Stimulated activated CD8-positive, alpha-beta memory T cell treated with anti-CD3 and anti-CD28 coated beads, Interleukin-4, amount 100 ng/mL, for 1 hour (primary cell): ENCODE measurements at places on chromosomes 1 and 21.

GRCh38 chr1:48602349-48602748, 130.3 kb upstream of the SPATA6 start:
- no peak for DNase-seq

DNA sequence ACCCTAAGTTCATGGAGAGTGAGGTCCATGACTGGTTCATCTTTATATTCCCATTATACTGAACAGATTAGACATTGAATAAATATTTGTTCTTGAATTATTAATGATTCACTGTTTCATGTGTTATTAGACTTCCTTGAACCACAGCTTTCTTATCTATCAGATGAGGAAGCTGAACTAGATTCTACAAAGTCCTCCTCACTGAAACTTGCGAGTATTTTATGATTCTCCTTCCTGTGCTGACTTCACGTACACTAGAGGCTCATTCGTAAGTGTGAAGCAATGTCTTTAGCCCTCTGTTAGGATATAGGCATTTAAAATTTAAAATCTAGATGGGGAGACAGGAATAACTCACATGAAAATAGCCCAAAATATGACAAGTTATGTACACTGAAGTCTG, 95.6 kb upstream of the IRF2BP2 start:
- no peak for DNase-seq

DNA sequence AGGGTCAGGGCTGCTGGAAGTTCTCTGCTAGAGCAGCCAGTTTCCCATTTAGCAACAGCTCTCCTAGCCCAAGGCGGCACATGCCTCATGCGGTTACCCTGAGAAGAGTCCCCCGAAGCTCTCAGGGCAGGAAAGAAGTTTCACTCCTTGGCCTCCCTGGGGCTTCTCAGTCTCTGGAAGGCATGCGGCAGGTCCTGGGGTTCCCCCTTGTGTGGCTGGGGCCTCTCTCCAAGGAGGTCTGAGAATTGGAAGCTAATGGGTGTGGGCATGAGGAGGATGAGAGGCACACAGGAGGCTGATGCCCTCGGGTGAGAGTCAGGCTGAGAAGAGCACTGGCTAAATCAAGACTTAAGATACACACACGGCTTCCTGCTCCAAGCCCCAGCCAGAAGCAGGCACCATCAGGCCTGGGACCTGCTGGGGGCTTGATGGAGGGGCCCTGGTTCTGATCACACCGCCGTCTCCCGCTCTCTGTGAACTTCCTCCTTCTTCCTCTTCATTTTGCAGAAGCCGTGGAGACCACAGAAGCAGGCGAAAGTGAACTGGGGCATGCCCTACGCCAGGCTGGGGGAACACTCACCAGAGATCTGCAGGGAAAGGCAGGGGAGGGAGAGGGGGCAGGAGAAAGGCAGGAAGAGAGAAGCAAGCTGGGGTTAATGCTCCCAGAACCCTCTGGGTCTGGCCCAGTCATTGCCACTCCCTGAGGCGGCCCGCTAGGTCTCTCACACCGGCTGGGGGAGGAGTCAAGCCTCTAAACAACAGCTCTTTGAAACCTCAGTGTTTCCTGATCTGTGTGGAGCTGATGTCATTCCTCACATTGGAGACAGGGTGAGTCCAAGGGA, 15.1 kb downstream of the BLACAT1 start:
- DNase-seq, result peak; percentile 32

GRCh38 chr1:43536196-43536863, 5.6 kb downstream of the PTPRF start:
- no peak for DNase-seq

DNA sequence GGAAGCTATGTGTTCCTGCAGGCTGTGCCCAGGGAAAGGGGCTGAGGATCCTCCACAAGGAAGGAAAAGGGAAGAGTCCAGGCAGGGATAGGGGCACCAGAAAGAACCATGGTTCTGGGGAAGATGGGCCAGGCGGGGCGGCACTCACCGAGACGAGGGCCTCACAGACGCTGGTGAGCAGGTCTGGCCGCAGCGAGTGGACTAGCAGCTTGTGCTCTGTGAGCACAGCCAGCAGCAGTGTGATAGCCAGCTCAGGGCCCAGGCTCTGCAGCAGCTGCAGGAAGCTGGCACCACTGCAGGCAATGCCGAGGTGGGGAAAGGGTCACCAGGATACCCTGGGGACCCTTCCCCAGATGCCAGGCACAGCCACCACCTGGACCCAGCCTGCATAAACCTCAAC, 5.8 kb downstream of the DENND4B start:
- no peak for DNase-seq

GRCh38 chr21:35010447-35010846, 38.7 kb downstream of the RUNX1 start:
- DNase-seq, result no peak
